AG04449 (cell line): ENCODE measurements at places on chromosomes 4 and X.

- DNase-seq: no peak
These were observed 28.4 kb upstream of the UVSSA start for GRCh38 chr4:1318488-1319213.

GRCh38 chr4:47374477-47374876 is 89.0 kb downstream of the COMMD8 start:
- DNase-seq: peak; percentile 77

- DNase-seq: peak; percentile 40
These were observed 8.4 kb upstream of the VSIG1 start for GRCh38 chrX:108036298-108036973.

- no peak for DNase-seq
These were observed 550.9 kb upstream of the BOD1L1 start for GRCh38 chr4:14178421-14178820.

DNA sequence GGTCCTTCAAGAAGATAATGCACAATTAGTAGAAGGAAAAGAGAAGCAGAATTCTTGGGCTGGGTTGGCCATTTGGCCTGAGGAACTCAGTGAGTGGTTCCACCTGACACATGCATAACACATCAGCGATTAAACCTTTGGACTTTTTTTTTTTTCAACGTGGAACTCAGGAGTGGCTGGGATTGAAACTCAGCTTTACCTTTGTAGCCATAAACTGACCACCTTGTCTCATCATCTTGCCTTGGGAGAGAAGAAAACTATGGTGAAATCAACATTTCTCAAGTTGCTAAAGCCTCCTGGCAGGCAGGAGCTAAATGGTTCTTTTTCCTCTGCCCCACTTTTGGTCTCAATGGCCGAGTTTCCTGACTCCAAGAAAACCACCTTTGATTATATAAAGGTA is 16.3 kb downstream of the PTTG2 start:
- DNase-seq: no peak

- no peak for DNase-seq
These were observed 42.3 kb downstream of the RASL11B start for GRCh38 chr4:52904421-52904820.

- DNase-seq: no peak
These were observed 38.1 kb upstream of the EDA2R start for GRCh38 chrX:66676990-66677389.

DNA sequence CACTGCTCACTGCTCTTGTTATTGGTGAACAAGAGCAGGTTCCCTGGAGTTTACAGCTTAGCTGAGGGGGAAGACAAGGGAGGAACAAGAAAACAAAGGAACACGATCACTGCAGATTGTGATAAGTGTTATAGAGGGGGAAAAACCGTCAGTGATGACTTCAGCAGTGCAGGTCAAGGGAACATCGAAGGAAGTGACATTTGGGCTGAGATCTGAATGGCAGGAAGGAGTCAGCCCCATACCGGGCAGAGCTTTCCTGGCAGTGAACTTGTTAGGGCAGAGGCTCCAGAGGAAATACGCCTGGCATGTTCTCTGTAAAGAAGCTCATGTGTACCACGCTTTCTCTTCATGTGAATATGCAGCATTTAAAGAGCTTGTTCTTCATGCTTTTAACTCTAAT is 78.1 kb downstream of the LDB2 start:
- no peak for DNase-seq

- no peak for DNase-seq
These were observed 67.4 kb downstream of the ENPP6 start for GRCh38 chr4:184150102-184150839.

DNA sequence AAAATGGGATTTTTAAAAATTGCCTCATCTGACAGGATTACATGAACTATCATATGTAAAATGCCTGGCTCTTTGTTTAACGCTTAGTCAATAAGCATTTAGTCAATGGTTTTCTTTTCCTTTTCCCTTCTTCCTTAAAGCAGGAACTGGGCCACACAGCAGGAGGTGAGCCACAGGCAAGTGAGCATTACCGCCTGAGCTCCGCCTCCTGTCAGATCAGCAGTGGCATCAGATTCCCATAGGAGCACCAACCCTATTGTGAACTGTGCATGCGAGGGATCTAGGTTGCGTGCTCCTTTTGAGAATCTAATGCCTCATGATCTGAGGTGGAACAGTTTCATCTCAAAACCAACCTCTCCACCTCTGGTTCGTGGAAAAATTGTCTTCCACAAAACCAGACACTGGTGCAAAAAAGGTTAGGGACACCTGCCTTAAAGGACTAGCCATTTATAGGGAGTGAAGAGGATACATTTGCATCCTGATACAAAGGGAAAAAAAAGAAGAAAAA is 306.1 kb downstream of the FBXW7 start:
- DNase-seq: no peak

DNA sequence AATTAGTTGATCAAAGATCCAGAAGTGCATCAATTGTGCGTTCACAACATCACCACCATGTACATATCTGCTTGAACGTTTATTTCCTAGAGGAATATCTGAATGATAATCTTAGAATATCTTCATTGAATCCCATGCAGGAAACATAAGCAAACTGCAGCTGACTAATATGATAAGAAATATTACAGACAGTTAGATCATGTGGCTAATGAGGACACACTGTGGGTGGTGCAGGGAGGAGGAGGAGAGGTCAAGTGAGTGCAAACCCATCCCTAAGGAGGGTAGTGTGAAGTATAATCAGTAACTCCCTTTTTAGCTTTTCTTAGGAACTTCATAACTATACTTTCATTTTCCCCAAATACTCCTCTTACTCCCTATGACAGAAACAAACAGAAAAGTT is 58.3 kb upstream of the HPGD start:
- no peak for DNase-seq

GRCh38 chr4:139904406-139904805 is 238.8 kb downstream of the MGST2 start:
- DNase-seq: no peak

DNA sequence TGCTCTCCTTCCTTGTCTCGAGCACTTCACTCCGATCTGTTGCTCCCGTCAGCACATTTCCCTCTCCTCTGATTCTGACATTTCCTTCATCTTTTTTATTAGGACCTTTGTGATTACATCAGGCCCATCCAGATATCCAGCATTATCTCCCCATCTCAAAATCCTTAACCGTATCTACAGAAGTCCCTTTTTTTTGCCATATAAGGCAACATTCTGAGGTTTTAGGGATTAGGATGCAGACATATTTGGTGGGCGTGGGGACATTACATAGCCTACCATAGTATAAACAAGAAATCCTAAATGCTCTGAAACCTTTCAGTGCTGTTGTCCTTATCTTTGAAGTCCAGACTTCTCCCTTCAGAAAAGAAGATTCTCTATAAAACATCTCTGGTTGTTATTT is 505.0 kb upstream of the PITX2 start:
- DNase-seq: no peak

- no peak for DNase-seq
These were observed 79.7 kb downstream of the KIT start for GRCh38 chr4:54737421-54737820.

GRCh38 chr4:185783574-185783973 is 28.4 kb downstream of the SORBS2 start:
- no peak for DNase-seq

DNA sequence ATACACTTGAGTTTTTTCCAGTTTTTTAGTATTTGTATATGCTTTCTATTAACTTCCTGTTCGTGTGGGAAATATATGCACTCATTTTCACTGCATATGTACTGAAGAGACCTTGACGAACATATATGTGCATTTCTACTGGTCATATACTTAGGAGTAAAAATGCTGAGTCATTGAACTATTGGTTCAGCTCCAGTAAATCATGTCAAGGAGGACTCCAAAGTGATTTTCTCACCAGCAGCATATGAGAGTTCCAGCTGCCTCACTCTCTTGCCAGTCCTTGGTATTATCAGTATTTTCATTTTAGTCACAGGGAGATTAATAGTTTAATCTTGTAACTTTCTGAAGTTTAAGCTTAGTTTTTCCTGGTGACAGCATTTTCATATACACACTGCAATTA is 2750.2 kb downstream of the ARAP2 start:
- no peak for DNase-seq

DNA sequence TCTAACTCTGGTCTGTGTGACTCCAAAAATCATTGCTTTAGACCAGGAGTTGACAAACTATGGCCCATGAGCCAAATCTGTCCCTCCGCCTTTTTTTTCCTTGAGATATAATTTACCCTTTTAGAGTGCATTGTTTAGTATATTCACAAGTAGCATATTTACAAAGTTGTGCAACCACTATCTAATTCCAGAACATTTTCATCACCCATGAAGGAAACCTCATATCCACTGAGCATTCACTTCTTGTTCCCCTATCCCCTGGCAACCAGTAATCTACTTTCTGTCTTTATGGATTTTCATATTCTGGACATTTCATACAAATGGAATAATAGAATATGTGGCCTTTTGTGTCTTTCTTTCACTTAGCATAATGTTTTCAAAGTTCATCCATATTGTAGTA is 67.4 kb upstream of the CITED1 start:
- DNase-seq: no peak

- no peak for DNase-seq
These were observed 186.7 kb downstream of the TENM3 start for GRCh38 chr4:182429896-182430295.

DNA sequence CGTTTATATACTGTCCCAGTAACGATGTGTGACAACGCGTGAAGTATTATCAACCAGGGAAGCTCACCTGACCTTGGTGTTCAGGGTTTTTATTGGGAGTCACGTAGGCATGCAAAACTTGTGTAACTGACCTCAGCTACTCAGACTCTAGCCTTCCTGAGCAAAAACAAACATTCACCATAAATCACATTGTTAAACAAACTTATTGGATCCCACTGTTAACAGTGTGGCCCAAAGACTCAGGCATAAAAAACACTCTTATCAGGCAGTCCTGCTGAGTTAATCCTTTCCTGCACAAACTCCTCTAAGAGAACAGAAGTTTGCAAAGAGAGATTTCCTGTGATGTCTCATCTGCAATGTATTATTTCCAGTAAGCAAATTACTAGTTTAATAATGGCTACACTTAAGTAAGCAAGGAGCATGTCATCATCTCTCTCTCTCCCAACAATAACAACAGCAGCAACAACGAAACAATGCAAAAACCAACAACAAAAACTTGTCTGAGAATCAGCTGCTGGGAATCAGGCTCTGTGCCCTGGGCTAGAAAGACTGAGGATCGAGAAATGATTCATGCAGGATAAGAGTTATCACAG is 12.0 kb downstream of the GAGE1 start:
- no peak for DNase-seq

DNA sequence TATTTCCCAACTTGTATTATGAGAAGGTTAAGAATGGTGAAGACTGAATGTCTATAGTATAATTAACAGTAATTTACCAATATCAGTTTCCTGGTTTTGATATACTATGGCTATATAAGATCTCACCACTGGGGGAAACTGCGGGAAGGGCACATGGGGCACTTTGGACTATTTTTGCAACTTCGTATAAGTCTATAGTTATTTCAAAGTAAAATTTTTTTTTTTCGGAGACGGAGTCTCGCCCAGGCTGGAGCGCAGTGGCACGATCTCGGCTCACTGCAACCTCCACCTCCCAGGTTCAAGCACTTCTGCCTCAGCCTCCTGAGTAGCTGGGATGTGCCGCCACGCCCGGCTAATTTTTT is 46.1 kb downstream of the CXorf58 start:
- no peak for DNase-seq

DNA sequence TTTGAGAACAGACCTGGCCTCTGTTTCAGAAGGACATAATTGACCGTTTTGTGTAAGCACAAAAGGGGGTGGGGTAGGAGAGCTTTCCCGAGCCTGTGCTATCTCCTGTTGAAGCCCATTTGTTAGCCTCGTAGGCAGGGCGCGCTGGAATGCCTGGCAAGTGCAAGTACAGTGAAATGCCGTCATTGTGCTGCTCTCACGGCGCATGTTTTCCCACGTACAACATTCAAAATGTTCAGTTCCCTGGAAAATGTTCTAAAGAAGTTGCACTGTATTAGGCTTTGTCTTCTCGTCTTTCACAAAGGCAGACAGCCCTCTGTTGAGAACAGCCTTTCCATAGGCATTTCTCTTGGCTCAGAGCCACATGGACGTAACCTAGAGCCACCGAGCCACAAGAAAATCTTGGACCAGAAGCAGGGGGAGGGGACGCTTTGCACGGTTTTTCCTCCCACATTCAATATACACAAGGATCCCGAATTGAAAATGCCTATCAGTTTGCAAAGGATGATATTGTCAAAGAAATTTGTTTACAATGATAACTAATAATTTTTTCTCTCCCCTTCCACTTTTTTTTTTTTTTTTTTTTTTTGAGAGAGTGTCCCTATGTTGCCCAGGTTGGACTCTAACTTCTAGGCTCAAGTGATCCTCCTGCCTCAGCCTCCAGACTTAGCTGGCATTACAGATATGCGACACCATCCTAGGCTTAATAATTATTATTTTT is 54.6 kb upstream of the RAPGEF2 start:
- DNase-seq: no peak

DNA sequence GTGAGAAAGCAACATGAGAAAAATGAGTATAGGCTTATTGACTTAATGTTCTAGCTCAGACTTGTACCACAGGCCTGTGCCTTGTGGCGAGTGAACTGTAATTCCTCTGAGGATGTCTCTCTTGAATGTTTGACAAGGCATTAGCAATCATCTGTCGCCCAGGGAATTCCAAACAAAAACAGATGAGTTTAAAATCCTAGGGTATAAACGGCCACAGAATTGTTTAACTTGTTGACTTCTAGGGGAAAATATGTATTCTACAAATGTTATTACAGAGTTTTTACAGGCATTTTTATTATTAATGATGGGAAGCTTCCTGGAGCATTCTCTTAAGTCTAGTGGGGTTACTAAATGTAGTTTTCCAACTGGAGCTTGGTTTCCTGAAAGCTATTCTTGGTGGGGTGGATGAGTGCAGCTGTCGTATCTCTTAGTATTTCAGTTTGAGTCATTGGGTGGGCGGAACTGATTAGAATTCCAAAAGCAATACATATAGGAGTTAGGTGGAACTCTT is 40.6 kb downstream of the ARHGAP10 start:
- peak; percentile 63 for DNase-seq

DNA sequence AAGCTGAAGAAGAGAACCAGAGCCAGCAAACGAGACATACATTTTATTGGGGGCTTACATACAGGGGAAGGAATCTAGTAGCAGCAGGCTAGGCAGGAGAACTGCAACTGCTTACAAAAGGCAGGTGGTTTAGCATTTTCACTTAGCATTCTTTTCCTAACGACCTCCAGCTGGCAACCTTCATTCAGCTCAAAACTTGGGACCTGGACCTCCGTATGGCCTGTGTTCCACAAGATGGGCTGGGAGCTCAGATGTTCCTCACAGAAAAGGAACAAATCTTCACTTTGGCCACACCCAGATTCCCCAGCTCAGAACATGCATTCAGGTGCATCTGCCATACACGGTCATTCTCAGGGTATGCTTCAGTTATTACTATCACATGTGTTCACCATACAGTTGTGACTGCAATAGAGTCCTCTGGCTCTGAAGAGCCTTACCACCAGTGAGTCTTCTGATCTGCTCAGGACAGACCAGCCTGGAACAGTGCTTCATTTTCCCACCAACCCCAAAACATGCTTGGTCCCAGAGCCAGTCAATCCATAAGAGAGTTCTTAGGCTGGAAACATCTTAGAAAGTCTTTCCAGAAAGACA is 29.6 kb upstream of the AP1AR start:
- DNase-seq: no peak

GRCh38 chrX:154602226-154602625 is 16.9 kb downstream of the CTAG1B start:
- no peak for DNase-seq
